ENCODE measurements at places on chromosomes 7 and 10. TPM values are rescaled to one million over a fixed set of nuclear protein-coding genes. Genes with fewer than 3 reads are reported as not detected.

GRCh38 chr7:121020249-121020988 lies 31.9 kb downstream of the CPED1 start:
- no peak for DNase-seq

GRCh38 chr7:29463504-29464158 lies 100.0 kb upstream of the PRR15 start:
- no peak for DNase-seq

- no peak for DNase-seq
Observed at GRCh38 chr7:157682946-157683746, 346.3 kb downstream of the DNAJB6 start.

GRCh38 chr7:28957751-28958234 lies 337 bp downstream of the TRIL start:
- no peak for DNase-seq

Gene CHPF2
- 52.3 TPM for total RNA-seq

Gene LBX1
- total RNA-seq: not detected

Data from mucosa of gallbladder (tissue), 1 donor.